ENCODE measurements at places on chromosomes 5 and 9.

DNA sequence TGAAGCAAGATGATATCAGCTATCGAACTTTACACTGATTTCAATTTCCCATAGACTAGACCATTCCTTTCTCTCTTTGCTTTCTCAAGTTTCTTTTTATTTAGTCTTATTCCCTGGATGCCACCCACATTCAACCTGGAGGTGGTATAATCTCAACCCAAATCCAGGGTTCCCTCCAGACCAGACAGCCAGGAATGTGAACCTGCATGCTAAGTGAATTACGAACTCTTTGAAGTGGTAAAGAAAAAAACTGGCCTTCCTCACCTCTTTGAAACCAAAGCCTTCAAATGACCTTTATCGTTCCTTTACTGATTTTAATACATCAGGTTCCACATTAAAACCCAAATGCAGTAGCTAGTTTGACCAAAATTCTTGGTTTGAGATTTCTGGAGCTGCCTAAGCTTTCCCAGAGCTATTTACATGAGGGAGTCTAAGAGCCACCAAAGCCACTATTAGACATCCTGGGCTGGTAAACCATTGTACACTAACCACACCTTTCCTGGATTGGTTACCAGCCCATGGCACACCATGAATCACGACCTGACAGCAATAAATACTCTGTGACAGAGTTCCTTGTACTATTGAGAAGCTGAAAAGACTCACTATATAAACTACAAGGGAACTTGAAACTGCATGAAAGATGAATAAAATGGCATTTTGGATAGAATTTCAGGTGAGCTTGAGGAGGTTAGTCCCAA is 323.7 kb downstream of the ADAMTS6 start:
- no peak for DNase-seq

DNA sequence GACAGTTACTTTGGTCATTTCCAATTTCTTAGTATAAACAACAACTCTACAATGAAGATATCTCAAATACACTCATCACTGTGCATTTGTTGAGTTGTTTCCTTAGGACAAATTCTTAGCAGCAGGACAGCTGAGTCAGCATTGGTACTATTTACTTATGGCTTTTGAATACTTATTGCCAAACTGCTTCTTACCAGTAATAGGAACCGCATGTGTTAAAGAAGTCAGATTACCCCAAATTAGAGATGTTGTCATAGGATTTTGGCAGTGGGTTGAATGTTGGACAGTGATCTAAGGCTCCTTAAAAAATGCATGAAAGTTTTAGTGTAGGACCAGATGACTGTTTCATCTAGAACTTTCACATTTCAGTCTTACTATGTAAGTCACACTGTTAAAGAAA is 280.1 kb upstream of the DMRT1 start:
- DNase-seq, result no peak

DNA sequence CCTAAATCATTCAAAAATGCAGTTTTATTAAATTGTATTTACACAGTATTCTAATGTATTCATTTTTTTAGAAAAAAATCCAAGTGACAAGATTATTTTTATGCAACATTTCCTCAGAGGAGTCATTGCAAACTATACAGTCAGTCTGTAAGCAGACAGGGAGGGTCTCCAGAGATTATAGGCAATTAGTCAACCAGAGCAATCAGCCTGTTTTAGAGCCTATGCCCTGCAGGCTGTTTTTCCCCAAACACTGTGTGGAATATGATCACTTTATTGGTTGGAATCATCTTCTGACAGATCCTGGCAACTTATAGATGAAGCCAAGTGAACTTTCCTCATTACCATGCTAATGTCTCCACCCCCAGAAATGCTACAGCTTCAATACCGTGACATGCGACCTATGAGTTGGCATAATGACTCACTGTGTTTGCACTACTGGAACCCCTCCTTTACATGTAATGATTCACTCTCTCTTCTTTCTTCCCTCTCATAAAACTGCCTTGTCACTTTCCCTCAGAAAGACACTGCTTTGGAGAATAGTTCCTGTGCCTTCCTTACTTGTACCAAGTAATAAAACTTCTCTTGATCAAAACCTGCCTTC is 577.7 kb upstream of the FTMT start:
- DNase-seq, result no peak

DNA sequence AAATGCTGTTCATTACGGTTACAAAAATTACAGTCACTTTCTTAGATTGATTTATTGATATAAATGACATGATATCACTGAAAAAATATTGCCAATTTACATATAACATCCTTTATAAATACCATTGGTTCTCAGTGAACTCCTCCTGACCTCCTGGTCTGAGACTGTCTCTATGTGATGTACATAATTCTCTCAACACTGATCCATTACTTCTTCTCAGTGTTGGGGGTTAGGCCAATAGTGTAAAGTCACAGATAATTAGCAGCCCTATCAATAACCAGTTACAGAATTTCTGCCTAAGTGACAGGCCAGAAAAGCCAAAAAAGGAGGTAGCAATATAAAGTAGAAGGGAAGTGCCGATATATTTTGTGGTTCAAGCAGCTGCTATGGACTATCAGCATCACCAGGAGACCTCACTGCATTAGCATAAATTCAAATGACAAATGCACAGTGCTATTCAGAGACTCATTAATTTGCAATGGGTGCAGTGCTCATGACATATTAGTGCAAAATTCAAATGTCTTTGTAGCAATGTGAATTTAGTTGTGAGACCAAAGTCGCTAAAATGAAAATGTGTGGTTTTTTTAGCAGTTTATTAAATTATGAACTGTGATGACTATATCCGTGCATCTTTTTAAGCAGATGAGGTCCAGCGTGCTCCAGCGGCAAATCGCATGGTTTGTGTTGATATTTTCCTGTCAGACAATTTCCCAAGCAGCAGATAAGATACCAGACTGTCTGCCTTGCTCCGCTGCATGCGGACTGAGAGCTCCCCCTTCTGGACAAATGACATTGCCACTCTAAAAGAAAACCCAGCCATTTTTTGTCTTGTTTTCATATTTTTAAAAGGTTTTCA is 144.6 kb downstream of the CETN3 start:
- peak; percentile 77 for DNase-seq

DNA sequence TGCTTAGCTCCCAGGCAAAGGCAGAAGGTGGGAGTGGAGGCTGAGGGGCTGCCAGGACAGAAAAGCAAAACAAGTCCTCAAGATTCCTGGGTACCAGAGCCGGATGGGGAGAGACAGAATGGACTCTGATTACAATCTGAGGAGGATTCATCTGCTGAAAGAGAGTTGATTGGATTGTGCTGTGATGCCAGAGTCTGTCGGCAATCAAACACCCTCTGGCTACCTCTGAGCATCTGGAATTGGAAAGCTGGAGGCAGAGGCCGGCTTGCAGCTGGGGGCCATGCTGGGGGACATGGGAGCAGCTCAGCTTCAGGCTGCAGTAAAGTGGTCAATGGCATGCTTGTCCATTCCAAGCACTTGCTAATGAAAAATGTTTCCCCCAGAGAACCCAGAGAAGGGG is 59.3 kb downstream of the ASTN2 start:
- no peak for DNase-seq

- no peak for DNase-seq
Measured at GRCh38 chr5:6386271-6386670, 7.9 kb upstream of the MED10 start.

DNA sequence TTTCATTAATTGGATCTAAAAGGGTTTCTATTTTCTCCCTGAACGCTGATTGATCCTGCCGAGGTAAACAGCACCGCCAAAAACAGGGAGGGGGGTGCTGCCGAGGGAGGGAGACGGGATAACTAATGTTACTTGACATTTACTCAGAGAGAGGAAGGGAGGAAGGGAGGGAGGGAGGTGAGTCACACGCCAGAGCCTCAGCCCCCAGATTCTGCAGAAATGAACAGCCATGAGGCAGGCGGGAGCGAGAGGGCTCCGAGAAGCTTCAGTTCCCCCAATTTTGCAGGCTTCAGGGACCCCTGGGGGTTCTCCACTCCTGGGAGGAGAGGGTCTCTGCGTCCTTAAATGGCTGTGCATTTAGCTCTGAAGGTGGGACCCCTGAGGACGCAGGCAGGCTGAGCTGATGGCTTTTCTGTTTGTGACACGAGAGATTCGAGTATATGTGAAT is 59.1 kb upstream of the IER5L start:
- DNase-seq, result peak; percentile 63

GRCh38 chr9:127140181-127140580 is 17.7 kb upstream of the ANGPTL2 start:
- no peak for DNase-seq

- peak; percentile 59 for DNase-seq
Measured at GRCh38 chr5:111863801-111864200, 106.8 kb upstream of the NREP start.

DNA sequence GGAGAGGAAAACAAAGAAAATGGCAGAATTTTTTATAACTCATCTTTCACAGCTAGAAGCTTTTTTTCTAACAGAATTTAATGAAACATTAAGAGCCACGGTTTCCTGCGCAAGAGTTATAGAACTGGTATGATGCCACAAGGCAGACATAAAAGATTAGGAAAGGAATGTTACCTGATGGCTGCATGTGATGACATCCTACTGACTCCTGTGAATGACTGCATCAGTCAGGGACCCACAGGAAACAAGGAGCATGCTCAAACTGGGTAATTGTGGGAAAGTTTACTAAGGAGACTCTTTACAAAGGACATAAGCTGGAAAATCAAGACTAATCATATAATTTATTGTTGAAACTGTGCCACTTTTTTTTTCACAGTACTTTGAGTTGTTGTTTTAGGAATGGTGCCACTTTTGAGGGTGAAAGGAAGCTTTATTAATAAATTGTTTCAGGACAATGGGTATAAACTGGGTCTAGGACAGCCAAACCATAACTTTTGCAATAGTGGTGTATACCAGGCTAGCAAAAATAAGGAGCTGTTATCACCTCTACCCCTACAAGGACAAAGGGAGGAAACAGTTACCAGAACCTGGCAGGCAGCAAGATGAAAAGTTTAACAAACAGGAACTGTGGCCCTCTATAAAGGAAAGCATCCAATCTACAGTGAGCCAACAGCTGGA is 5.1 kb upstream of the TSLP start:
- no peak for DNase-seq

DNA sequence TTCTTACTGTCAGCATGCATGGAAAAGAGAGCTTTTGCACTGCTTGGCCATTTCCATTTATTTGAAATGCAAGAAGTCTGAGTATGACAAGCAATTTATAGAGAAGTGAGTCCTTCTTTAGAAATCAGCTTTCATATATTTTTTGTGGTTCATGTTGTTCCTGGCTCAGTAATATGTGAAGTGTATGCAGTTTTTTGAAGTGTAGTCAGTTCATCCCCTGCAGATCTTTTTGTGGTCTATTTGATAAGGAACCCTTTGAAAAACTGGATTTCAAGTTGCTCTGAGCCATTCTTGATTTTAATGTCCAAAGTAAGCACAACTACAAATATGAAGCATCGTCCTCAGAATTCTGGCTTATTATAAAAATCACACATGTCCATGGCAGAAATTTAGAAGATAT is 294.1 kb upstream of the SMC2 start:
- DNase-seq, result no peak

- DNase-seq, result no peak
Measured at GRCh38 chr9:111068383-111068730, 30.1 kb upstream of the LPAR1 start.

DNA sequence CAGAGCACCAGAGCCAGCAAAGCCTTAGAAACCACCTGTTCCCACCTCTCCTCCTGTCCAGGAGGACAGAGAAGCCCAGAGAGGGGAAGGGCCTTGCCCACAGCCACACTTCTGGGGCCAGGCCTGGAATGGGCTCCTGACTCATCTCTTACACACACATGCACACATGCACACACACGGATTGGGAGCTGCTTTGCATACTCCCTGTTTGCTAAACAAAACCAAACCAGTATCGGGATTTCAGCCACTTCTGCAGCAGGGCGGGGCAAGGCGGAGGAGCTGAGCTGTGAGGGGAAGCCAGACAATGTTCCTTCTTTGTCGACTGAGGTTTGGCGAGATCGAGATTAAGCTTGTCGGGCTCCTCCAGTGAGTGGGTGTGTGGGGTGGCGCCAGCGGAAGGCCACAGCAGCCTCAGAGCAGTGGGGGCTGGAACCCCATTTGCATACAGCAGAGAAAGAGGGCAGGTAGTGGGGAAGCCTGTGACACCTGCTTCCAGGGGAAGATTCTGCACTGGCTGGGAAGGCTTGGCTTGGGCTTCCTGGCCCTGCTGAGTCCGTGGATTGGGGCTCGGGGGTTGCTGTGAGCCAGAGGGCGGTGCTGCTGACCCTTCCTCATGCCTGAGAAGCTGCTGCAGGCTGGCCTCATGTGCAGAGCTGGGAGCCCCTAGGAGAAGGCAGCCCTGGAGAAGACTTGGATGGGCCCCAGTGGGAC is 16.1 kb downstream of the GFI1B start:
- peak; percentile 68 for DNase-seq

GRCh38 chr9:131748411-131748955 is 8.6 kb upstream of the RAPGEF1 start:
- no peak for DNase-seq

DNA sequence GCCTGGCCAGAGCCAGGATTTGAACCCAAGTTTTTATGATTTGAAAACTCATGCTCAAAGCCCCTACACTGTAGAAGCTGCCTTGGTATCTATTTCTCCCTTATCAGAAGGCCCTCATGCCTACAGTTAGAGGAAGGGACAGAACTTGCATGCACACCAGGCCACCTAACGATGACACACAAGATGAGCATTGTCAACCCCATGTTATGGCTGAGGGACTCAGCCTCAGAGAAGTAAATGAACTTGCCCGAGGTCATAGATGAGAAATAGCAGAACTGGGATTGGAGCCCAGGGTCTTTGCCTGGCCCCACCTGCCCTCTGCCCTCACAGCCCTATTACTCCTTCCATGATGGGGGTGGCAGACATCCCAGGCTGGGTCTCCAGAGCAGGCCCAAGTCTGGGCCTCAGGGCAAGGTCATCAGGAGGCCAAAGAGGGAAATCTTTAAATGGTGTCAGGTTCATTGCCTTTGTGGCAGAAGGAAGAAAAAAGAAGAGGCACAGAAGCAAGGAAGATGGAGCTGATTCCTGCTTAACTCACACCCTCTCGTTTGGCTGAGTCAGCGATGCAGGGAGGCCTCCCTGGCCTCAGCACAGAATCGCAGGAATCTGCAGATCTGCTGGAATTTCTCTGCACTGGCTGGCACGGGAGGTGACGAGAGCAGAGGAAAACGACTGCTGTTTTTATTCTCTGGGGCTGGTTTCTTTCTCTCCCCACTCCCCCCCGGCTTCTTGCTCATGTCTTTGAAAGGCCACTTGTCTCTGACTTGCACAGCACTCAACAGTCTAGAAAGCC is 20.6 kb upstream of the CRB2 start:
- DNase-seq, result no peak

GRCh38 chr9:131046581-131047202 is 37.7 kb downstream of the LAMC3 start:
- DNase-seq, result peak; percentile 89

DNA sequence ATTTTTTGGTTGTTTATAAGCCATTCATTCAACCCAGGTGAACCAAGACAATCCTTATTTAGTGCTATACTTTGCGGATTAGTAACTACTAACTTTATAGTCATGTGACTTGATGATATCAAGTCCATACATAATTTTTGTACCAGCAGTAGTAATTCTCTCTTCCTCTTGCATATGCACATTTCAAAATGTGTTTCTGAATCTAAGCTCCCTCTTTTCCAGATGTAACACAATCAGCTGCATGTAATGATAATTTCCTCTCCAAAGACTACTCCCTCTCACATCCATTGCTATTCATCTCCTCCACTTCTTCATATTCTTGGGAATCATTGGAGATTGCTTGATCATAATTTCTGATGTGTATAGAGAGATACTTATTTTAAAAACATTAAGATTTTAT is 510.1 kb upstream of the CDH18 start:
- no peak for DNase-seq
